SK-N-SH (cell line): ENCODE measurements at places on chromosomes 6 and 20. TPM values are rescaled to one million over a fixed set of nuclear protein-coding genes. Genes with fewer than 3 reads are reported as not detected.

GRCh38 chr6:107653183-107653580, 163.3 kb downstream of the SOBP start:
- DNase-seq, result peak; percentile 74

GRCh38 chr20:44231713-44232468, 15.2 kb upstream of the GDAP1L1 start:
- no peak for DNase-seq

DNA sequence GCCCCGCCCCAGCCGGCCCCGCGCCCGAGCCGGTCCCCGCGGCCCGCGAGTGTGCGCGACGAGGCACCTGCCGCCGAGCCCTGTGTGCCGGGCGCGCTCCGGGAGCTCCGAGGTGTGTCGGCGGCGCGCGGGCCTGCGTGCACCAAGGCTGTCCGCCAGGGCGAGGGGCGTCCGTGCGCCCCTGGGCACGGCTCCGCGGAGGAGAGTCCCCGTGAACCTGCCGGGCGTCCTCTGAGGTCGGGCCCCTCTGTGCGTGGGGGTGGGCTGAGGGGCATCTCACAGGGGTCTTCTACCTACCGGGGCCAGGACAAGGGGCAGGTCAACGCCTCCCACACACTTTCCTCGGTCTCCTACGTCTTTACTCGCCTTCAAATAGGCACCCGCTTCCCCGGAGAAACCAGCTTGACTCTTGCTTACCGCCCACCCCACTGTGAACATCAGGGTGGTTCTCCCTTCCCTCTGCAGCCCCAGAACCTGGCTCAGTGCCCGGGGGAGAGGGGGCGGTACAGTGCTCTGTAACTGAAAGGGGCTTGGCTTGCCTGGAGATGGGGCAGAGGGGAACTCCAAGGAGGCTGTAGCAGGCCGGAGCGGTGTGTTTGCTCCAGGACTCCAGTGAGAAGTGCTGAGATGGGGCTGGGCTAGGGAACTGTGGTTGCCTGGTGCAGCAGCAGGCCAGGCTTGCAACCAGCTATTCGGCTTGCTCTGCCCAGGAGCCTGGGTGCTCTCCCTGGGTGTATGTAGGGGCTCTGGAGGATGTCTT, at the start of gene SAMD10:
SAMD10 (minus strand) TSS at position 86 of the 760 bp plus-strand sequence. CDS start 175 bp downstream, outside the sequence.
- peak; percentile 85 for DNase-seq

GRCh38 chr6:136646377-136646776, 96.2 kb upstream of the MAP7 start:
- DNase-seq, result no peak

- DNase-seq, result no peak
Observed at GRCh38 chr6:12339022-12339421, 48.9 kb downstream of the EDN1 start.

GRCh38 chr20:24735263-24735662, 213.8 kb upstream of the CST7 start:
- peak; percentile 48 for DNase-seq

DNA sequence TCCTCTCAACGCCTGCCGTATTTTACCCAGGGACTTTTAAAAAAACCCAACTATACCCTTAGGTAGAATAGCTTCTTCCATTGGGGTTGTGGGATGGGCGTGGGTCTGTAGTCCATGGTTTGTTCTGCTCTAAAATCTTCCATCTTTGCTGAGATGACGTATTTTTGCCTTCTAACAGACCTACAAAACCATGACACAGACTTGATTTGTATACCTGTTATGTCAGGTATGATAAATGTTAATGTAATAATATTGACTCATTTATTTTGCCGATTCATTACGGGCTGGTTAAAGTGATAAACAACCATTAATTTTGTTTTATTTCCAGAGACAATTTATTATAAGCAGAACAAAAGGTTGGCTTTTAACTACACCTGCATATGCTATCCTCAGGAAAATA, 48.7 kb downstream of the UST start:
- DNase-seq, result no peak

DNA sequence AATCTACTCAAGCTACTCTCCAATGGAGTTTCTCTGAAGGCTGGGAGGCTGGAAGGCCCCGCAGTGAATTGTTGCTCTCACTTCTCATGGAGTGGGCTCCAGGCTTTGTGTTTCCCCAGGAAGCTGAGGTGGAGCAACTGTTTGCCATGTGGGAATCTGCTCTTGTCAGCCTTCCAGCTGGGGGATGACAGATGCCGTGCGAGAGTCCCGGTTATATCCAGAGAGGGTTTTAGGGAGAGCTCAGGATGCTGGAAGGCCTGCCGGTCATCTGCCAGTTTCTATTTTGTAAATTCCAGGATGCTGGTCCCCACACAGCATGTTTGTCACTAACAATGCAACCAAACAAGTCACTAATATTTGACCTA, 98.2 kb upstream of the NAA20 start:
- DNase-seq, result no peak

DNA sequence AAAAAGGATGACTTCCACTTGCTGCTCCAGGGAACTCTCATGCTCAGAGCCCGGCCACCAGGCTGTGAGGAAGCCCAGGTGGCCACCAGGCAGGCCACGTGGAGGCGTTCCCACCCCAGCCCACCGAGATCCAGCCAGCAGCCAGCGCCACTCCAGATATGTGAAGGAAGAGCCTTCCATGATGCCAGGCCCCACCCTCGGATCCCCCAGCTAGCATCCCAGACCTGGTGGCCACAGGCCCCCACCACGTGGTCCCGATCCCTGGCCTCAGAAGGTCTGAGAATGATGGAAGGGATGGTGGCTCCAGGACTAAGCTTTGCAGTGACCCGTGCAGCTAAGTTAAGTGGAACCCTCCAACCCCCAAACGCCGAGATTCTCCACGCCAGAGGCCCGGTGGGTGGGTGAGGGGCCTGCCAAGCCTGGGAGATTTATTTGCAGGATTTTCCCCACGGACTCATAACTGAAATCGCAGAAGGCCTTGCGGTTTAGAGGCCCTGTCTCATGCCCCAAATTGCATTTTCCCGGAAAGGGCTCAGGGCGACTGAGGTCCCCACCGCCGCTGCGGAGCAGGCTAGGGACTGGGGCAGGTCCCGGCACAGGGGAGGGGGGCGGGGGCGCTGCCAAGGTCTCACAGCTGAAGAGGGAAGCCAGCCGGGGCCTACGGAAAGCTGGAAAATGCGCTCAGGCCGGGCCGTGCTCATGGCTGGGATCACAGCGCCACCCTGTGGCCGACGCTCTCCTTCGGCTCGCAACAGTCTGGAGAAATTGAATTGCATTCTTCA, 31.1 kb upstream of the CST7 start:
- peak; percentile 85 for DNase-seq

DNA sequence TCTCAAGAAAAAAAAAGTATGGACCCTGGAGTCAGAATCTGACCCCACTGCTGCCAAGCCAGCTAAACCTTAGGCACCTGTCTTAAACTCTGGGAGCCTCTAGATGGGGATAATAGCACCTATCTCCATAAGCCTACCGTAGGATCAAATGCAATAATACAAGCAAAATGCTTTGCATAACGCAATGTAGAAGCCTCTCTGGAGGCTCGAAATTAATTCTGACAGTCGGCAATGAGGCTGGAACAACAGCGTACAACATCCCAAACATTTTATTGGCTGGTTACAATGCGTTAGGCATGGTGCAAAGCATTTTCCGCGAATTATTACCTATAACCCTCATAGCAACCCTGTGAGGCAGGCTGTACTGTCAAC, 521 bp downstream of the CDK5RAP1 start:
- DNase-seq, result peak; percentile 53

GRCh38 chr20:63223121-63223825, 7.3 kb upstream of the YTHDF1 start:
- peak; percentile 76 for DNase-seq

DNA sequence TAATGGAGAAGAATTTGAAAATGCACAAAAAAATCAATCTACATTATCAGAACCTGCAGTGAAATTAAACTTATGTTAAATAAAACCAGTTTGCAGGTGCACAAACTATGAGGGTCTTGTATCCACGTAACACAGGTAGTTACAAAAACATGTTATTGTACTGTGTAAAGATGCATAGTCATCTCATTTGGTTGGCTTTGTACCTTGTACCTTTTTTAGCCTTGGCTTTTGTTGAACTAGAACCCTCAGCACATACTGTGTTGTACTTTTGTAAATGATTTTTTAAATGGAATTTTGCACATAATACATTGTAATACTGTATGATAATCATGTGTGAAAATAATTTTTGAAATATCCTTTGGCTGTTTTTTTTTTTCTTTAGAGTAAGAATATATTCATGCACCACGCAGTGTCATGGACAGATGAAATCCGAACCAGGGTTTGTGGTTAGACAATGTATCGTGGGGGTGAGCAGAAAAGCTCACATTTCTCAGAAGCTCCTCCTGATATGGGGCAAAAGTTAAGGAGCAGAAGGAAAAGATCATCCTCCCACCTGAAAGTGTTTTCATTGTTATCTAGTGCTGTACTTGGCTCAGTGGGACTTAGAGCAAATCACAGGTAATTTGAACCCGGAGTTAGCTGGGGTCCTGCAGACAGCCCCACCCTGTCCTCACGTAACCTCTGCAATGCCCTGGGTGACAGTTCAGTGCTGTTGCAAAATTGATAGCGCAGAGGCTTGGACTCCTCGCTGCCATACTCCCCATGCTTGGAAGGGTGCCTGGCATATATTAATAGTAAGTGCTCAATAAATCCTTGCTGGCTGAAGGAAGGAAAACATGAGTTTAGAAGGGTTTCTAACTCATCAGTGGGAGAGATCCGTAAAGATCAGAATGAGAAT, 14.8 kb upstream of the NAA20 start:
- no peak for DNase-seq

GRCh38 chr6:2579804-2580570, 170.7 kb downstream of the MYLK4 start:
- DNase-seq, result no peak

GRCh38 chr6:56393615-56394612, 146.5 kb upstream of the COL21A1 start:
- DNase-seq, result no peak

DNA sequence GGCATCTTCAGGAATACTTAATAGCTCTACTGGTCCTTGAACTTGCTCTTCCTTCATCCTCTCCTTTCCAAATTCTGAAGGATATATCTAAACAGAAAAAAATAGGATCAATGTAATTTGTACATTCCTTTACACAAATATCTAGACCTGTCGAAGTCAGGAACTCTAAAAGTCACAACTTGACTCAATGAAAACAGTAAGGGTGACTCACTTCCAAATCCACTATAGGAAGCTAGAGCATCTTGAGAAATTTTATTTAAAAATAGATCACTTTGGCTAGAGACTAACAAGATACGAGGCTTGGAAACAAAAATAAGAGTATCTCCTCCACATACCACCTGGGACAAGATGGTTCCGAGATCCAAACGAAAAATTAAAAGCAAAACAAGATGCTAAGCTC, 12.2 kb downstream of the ESF1 start:
- DNase-seq, result no peak

DNA sequence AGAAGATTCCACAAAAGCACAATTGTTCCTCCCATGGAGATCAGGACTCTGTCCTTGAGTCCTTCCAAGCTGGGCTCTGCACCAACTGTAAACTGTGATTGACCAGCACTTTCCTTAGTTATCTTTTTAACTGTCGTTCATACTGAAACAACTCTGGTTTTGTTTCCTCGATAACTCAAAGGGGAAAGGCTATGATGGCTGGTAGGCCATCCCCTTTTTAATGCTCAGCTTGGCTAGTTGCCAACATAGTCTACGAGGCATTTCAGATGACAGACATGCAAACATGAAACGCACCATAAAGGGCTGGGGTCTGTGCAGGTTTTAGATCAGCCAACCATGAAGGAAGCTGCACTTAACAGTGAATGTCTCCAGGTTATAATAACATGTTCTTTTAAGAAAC, 497.1 kb upstream of the ARID1B start:
- peak; percentile 50 for DNase-seq

GRCh38 chr20:21982559-21982958, 277.1 kb downstream of the PAX1 start:
- DNase-seq, result no peak

DNA sequence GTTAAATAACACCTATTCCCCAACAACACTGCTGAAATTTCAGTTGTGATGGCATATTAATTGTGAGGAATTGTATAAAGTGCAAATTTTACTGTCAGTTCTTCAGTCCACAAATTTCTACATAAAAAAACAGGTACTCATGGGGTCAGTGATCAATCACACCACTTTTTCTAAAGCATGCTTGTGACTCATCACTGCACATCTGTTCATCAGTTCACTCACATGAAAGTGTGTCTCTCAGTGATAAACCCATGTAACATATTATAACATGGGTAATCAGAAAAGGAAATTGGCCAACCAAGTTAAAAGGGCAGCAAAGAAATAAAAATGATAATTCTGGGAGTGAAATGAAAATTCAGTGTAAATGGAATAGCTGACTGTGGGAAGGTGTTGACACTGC, 234.7 kb upstream of the FKBP1C start:
- no peak for DNase-seq

DNA sequence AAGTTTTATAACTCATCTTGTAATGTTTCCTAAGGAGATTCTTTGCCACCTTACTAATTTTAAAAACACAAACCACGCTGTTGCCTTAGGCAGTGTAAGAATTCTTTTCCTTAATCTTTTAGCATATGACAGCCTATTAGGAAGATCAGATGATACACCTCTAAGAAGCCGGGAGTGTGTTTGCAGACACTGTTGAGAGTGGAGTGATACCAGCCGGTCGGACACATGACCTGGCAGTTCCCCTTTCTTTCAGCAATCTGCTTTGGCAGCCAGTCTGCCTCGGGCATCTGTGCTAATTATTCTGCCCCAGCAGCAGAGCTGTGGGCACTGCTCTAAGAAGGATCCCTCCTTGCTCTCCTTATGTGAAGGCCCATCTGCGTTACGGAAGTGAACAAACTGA, 50.9 kb downstream of the PLCB4 start:
- DNase-seq, result peak; percentile 23

DNA sequence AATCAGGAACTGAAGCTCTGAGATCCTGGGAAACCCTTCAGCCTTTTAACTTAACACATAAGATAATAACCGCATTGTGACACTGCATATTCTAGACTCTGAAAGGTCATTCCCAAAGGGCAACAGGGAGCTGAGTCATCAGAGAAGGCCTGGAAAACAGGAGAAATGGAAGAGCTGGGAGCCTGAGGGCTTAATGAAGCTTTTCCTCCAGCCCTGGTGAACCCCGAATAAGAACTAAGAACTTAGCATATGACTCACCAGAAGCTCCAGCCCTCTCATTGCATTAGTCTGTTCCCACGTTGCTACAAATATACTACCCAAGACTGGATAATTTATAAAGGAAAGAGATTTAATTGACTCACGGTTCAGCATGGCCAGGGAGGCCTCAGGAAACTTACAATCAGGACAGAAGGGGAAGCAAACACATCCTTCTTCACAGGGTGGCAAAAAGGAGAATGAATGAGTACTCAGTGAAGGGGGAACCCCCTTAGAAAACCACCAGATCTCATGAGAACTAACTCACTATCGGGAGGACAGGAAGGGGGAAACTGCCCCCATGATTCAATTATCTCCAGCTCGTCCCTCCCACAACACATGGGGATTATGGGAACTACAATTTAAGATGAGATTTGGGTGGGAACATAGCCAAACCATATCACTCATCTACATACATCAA, 648.5 kb downstream of the TFAP2A start:
- no peak for DNase-seq

Gene GTSF1L
- polyA plus RNA-seq, result not detected in 2 replicates

Gene ENPP4
- 0.05 and 0.11 TPM in 2 replicates for polyA plus RNA-seq

Gene CCDC170
- not detected in 2 replicates for polyA plus RNA-seq

Gene CST5
- not detected in 2 replicates for polyA plus RNA-seq

Gene MYCT1
- polyA plus RNA-seq, result 7.6 and 15.4 TPM in 2 replicates

Gene NOX3
- polyA plus RNA-seq, result 0.02 TPM in 1 of 2 replicates, not detected in the other

Gene TFAP2C
- polyA plus RNA-seq, result not detected in 2 replicates

Gene C6orf58
- 0.07 TPM in 1 of 2 replicates, not detected in the other for polyA plus RNA-seq

Gene ARHGAP40
- 0.02 TPM in 1 of 2 replicates, not detected in the other for polyA plus RNA-seq

Gene IRF4
- polyA plus RNA-seq, result not detected in 2 replicates

Gene BMP7
- 0.10 TPM in 1 of 2 replicates, not detected in the other for polyA plus RNA-seq
